ENCODE measurements at places on chromosomes 2 and 18.
A peak's percentile ranks its signal among the peaks of the same experiment; 100 is the strongest.

GRCh38 chr2:127853671-127854070 is 4.3 kb downstream of the POLR2D start:
- no peak for DNase-seq

GRCh38 chr2:171086352-171087290 is 74.1 kb downstream of the TLK1 start:
- peak; percentile 51 for DNase-seq

- DNase-seq = no peak
These were observed 52.3 kb downstream of the CD226 start for GRCh38 chr18:69895066-69896047.

DNA sequence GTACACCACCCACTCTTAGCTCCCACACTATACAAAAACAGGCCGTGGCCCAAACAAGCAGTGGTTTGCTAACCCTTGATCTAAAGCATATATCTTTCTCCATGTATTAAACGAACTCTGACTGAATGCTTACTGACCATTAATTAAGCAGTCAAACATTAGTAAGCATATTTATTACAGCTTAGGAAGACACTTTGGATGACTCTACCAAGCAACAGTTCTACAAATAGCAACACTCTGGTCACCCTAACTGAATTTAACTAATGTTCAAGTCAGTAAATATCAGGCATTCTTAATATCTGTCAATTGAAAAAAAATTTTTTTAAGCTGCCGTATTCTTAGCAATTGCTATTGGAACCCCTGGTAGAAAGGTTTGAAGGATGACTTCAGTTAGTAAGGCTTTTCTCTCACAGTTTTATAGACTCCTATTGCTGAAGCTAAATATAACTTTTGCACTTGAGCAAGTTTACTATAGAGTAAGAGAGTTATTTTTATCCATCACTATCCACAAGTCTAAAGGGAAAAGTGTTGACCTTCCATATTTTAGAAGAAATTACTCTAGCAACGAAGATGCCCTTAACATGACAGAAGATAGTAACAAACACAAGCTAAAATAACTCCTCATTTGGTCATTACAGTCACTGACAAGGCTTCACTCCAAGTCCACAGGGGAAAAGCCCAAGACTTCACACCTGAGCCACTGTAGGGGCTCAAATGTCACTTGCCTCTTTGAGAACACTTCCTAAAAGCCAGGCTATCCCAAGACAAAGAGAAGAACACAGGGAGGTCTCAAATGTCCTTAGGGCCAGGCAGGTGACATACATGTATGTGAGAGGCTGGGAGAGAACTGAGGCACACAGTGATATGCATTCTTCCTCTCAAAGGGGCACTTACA is 74.4 kb downstream of the RTN4 start:
- no peak for DNase-seq

GRCh38 chr2:30706534-30707303 is 100.5 kb downstream of the CAPN13 start:
- DNase-seq = peak; percentile 76

All from kidney capillary endothelial cell (primary cell).